ENCODE measurements at places on chromosomes 13 and 19.

DNA sequence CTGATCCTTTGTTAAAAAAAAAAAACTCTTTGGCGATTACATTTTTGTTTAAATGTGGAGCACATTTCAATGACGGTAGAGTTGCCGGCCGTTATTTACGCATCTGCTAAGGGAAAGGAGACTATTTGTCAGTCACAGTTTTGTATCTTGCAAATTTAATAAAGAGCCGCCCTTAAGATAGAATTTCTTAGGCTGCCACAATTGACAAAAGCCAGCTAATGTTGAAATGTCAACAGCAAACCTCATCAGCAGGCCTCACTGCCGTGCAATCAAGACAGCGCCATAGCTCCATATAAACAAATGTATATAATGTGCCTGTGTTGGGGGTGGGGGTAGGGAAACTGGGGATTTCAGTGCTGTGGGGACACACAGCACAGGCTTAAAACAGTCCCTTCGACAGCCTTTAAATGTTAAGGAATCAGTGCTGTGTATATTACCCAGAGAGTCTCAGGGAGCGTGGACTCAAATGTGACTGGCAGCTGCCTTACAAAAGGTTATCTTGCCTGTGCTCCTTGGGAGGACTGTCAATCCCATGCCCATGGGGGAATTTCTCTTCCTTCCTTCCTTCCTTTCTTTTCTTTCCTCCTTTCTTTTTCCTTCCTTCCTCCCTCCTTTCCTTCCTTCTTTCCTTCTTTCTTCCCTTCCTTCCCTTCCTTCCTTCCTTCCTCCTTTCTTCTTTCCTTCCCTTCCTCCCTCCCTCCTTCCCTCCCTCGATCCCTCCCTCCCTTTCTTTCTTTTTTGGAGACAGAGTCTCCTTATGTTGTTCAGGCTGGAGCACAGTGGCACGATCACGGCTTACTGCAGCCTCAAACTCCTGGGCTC, 108.0 kb downstream of the URI1 start:
- no peak for DNase-seq

GRCh38 chr13:94683409-94683808, 28.9 kb downstream of the SOX21 start:
- DNase-seq = no peak

DNA sequence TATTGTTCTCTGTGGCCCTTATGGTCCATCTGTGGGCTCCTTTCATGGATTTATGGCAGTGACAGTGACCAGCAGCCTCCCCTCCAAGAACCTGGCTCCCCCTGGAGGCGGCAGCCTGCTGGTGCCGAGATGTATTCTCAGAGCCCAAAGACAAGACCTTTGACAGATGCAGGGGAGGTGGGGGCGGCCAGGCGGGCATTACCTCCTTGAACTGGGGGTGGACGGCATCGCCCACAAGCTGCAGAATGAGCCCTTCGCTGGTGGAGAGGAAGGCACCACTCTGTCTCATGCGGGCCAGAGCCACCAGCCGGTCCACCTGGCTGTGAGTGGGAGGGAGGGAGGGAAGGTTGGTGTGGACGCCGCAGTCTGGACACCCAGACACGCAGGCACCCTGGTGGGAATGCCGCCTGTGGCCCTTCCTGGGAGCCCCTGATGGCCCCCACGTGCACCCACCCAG, 6.6 kb downstream of the ISOC2 start:
- no peak for DNase-seq

DNA sequence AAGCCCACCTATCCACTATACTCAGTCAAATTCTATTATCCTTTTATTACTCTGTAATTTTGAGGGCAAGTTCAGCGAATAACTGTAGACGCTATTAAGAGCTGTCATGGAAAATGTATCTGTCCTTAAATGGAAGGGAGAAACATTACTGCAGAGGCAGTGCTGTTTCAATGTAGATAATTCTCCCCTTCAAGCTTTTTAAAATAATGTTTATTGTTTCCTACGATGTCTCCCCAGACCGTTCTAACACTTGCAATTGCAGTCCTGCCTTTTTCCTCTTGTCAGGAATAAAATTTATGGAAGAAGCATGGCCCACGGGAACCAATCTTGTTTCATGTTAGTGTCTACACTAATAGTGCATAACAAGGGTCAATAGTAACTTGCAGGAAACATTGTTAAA, 159.5 kb downstream of the GPC6 start:
- no peak for DNase-seq

GRCh38 chr19:10643172-10643967, 10.8 kb upstream of the ILF3 start:
- DNase-seq = no peak

GRCh38 chr13:42686165-42686564, 95.2 kb upstream of the FAM216B start:
- no peak for DNase-seq

GRCh38 chr19:3672993-3673392, 27.3 kb downstream of the PIP5K1C start:
- no peak for DNase-seq

Measured in NCI-H526 treated with DMSO at 0.1 percent for 48 hours (cell line).